Left hindlimb (tissue), 1 donor: ENCODE measurements at places on chromosomes 1 and 21.

GRCh38 chr1:231242516-231243198 lies 1.6 kb downstream of the GNPAT start:
- no peak for DNase-seq

DNA sequence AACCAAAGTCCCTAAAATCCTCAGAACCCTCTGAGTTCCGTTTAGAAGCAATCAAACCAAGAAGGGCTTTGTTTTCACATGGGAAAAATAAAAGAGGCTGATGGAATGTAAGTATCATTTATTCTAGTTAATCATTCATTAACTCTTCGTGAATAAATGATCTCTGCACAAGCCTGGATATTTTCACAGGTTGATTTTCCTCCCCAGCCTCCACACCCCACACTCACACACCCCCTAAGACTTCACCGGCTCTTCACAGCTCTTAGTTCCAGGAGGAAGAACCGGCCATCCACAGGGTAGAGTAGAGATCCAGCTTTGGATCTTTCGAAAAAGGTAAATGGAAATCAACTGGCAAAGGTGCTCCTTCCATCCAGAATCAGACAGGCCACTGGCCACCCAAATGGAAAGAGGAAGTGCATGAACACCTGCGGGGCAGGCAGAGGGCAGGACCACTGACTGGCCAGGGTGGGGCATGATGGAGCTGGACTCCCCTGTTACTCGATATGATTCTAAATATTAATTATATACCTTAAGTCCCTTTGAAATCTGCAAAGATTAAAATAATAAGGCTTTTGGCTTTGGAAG lies 10.0 kb downstream of the C1orf198 start:
- no peak for DNase-seq

GRCh38 chr1:86156566-86157455 lies at the start of gene COL24A1:
TSS of gene COL24A1 (minus strand) at chr1:86156772. CDS start at chr1:86156396, 376 bp downstream.
- DNase-seq = peak; percentile 87

GRCh38 chr1:98417820-98418219 lies 243.7 kb upstream of the SNX7 start:
- no peak for DNase-seq

DNA sequence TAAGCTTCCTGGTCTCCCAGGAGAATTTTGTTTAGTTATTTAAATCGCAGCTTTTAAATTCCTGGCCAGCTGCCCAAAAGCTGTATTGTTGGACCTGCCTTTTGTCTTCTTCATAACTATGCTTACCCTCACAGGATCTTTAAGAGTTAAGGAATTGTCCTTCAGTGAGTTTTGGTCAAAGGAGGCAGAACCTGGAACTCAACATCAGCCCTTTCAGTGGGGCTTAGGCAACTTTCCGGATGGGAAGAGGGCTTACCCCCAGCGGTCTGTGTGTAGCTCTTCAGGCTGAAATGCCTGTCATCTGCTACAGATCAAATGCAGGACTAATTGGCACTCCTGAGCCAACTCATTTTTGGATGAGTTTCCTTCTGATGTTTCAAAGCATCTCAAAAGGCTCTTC lies 402.6 kb downstream of the SIPA1L2 start:
- DNase-seq = no peak

- DNase-seq = no peak
Measured at GRCh38 chr21:38596264-38597042, 98.2 kb upstream of the ERG start.

GRCh38 chr1:202144402-202145067 lies at the start of gene ARL8A:
TSS of gene ARL8A (minus strand) at chr1:202144737. CDS start at chr1:202144572, 165 bp downstream.
- DNase-seq = peak; percentile 76

DNA sequence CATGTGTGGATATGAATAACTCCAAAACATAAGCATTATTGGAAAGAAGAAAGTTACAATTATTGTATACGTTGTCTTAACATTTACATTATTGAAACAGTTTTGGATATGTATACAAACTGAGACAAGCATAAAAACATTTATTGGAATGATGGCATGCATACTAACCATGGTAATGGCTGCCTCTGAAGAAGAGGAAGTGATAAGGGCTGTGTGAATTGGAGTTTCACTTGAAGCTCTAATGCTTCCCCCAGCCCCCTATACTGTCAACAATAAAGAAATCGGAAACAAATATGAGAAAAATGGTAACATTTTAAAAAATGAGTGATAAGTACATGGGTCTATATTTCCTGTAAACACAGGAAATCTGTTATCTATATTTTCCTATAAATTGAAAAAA lies 367.7 kb upstream of the DPYD start:
- DNase-seq = no peak

DNA sequence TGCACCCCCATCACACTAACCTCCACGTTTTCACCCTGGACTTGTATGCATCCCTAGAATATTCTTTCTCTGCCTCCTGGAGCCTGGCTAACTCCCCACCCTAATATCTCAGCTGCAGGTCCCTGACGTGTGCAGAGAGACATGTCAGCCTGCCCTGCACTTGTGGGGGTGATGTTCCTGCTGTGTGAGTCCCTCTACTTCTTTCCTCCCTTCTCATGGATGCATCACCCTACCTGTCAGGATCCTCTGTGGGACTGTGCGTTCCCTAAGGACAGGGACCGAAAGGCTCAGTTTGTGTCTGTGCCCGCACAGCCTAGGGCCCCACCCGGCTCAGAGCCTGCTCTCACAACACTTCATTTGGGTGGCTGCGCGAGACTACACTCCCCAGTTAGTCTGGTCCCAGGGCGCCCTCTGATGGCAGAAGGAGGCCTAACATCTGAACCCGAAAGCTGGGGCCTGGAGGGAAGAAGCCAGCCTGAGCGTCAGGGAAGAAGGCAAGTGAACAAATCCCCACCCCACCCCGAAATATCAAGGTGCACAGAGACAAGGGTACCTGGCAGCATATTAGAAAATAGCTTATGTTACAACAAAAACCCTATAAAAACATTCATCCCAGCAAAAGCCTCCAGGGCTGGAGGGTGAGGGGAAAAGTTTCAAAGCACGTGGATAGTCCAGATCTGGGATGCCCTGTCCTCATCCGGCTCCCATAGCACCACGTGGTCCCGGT lies 3.7 kb downstream of the CD52 start:
- peak; percentile 90 for DNase-seq

GRCh38 chr1:158002022-158002630 lies 8.7 kb downstream of the KIRREL1 start:
- DNase-seq = no peak

DNA sequence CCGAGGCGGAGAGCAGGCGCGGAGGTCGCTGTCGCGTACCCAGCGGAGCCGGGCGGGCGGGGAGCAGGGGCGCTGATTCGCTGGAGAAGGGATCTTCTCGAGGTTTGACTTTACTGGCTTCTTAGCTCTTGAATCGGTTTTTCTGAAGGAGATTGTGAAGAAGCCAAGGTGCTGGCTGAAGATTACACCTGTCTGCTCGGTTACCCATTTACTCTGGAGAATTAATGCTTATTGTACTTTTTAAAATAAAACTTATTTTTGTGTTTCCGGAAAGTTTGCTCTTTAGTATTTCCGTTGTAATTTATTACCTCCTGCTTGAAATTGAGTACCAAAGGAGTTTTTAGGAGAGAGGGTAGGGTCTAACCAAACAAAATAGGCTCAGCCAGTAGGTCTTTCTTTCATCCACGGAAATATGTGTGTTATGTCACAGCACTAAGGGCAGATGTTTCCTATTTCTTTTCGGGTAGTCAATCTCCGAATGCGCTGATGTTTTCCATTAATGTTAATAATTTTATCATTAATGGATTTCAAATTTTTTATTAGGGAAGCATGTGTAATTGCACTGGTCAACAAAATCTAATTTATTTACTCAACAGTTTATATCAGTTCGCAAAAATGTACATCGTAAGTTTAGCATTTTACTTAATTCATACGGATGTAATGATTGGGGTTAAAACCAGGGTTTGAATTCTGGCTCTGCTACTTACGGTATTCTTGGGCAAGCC lies 510 bp upstream of the GNG5 start:
- no peak for DNase-seq

- DNase-seq = no peak
Measured at GRCh38 chr1:46615735-46616134, 876 bp downstream of the MOB3C start.

DNA sequence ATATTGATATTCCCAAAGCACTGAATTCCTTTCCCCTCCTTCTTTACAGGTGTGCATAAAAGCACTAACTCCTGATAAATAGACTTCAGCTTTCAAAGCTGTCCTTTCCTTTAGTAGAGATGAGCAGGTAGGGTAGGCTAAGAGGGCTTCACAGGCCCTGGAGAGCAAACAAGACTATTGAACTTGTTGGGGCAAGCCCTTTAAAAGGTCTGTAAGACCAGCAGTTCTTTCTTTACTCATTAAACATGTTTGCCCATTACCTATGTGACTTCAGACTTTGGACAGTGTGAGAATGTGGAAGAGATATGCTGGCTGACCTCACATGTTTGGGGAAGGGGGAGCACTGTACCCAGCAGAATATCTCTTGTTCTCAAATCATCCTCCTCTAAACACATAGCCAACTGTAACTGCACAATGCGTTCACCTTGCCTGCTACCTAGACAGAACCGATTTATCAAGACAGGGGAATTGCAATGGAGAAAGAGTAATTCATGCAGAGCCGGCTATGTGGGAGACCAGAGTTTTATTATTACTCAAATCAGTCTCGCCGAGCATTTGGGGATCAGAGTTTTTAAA lies 27.1 kb upstream of the HAO2 start:
- no peak for DNase-seq

DNA sequence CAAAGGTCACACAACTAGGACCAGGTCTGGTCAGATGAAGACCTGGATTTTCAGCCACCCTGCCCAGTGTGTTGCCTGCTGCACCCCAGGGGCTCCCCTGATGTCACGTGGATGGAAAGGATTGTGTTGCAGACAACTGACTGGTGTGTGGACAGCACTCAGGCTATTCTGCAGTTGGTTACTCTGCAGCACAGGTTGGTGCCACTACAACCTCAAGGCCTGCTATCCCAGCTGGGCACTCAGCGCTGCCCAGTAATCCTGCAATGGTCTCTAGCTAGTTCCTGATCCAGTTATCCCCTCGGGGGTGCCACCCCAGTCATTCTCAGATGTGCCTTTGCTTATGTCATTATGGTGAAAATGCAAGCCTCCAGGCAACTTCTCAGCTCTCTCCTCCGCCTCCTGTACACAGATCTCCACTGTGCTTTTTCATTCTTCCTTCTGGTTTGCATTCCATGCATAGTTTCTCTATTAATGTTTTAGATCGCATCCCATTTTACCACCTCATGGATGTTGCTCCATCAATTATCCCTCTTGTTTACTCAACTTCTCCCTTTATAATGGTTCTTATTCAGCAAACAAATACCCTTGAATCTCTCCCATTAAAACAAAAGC lies 503.2 kb upstream of the CAMK1G start:
- DNase-seq = no peak

DNA sequence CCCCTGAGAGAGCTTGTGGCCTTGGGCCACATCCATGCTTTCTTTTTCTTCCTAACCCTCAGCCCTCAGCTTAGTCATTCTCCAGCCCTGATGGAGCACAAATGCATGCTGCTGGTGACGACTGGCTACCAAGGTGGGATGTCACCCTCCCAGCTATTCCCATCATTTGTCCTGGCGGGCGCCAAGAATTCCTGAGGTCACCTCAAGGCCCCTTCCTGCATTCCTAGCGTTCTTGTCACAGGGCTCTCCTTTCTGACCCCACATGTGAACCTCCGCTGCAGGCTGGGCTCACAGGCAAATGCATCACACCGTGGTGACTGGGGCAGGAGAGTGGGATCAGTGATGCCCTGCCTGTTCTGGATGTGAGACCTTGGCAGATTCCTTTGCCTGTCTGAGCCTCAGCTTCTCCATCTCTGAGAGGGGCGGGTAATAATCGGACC lies 53.4 kb upstream of the IFFO2 start:
- DNase-seq = no peak

DNA sequence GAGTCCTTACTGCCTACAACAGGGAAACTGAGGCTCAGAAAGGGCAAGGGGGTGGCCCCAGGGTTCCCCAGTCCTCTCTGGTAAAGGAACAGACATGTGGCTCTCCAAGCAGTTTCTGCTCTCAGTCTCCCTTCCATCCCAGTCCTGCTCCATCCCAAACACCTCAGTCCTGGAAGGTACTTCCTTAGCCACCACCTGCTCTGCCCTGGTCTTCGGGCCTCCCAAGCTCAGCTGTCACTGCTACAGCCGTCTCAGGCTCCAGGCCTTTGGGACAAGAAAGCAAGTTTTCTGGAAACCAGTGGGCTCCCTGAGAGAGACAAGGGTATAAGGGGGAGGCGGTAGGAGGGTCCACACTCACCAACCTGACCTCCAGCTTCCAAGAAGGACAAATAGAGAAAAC lies 23.1 kb upstream of the ADGRB2 start:
- DNase-seq = no peak

- DNase-seq = no peak
Measured at GRCh38 chr1:114456586-114456985, 54.4 kb downstream of the TRIM33 start.

- no peak for DNase-seq
Measured at GRCh38 chr21:31576428-31576827, 83.1 kb upstream of the SOD1 start.

DNA sequence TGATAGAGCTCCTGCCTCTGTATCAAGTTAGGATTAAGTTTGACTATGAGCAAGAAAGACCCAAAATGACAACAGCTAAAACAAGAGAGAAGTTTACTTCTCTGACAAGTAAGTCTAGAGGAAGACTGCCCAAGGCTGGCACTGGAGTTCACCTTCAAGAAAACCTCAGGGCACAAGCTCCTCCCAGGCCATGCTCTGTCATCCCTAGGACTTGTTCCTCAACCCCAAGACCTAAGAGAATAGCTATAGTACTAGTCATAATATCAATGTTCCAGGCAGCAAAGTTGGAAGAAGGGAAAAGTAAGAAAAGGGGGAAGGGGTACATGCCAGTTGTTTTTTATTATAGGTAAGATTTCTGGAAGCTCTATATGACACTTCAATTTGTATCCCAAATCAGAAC lies 26.4 kb upstream of the DARS2 start:
- DNase-seq = no peak

DNA sequence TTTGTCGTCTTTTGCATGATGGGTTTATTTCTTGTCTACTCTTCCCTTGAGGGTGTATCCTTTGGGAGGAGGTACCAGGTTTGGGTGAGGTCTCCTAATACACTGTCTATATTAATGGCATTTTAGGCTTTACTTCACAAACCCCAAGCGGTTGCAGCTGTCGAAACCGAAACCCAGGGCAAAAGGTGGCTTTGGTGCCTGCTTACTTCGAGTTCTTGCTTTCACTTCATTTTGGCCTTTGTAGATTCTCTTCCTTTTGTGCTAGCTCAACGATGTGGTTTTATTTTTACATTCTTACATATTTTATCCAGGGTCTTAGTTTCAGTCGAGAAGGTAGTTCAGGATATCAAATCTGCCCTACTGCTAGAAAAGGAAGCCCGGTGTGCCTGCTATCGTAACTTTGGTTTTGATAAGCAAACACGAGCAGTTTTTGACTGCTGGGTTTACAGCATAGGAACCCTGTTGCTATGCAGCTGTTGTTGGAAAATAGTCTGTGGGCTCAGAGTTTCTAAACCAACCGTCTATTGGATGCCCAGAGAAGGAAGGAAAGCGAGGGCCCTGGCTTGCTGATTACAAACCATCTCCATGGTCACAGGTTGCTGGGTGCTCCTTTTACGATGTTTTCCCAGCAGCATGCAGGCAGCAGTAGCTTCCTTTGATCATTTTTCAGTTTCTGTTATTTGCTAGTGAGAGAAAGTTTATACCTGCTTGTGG lies 9.8 kb upstream of the TSPAN2 start:
- DNase-seq = no peak

- DNase-seq = no peak
Measured at GRCh38 chr1:169729991-169730390, 3.9 kb downstream of the SELE start.

GRCh38 chr21:21734088-21734487 lies 735.9 kb downstream of the NCAM2 start:
- DNase-seq = no peak
